ENCODE measurements at places on chromosomes 1 and 21. TPM values are rescaled to one million over a fixed set of nuclear protein-coding genes. Genes with fewer than 3 reads are reported as not detected.

AHCYL1 gene
- 27.8 TPM for total RNA-seq

LRRC38 gene
- not detected for total RNA-seq

GPR89A gene
- total RNA-seq = 39.0 TPM

TMPRSS3 gene
- 4.0 TPM for total RNA-seq

GRCh38 chr1:243582326-243582725, 267.7 kb downstream of the AKT3 start:
- H3K27ac ChIP-seq = no peak overlapping the region
- no peak overlapping the region for H3K4me3 ChIP-seq
- H3K4me1 ChIP-seq = no peaks in the 10 kb centered on the region
- H3K36me3 ChIP-seq = peaks cover 6% of the 10 kb centered on the region

GRCh38 chr1:24321126-24321525, 2.0 kb downstream of the GRHL3 start:
- H3K27me3 ChIP-seq = peaks cover 48% of the 10 kb centered on the region
- DNase-seq = no peak
- no peak overlapping the region for H3K27ac ChIP-seq
- H3K36me3 ChIP-seq = no peaks in the 10 kb centered on the region

DNA sequence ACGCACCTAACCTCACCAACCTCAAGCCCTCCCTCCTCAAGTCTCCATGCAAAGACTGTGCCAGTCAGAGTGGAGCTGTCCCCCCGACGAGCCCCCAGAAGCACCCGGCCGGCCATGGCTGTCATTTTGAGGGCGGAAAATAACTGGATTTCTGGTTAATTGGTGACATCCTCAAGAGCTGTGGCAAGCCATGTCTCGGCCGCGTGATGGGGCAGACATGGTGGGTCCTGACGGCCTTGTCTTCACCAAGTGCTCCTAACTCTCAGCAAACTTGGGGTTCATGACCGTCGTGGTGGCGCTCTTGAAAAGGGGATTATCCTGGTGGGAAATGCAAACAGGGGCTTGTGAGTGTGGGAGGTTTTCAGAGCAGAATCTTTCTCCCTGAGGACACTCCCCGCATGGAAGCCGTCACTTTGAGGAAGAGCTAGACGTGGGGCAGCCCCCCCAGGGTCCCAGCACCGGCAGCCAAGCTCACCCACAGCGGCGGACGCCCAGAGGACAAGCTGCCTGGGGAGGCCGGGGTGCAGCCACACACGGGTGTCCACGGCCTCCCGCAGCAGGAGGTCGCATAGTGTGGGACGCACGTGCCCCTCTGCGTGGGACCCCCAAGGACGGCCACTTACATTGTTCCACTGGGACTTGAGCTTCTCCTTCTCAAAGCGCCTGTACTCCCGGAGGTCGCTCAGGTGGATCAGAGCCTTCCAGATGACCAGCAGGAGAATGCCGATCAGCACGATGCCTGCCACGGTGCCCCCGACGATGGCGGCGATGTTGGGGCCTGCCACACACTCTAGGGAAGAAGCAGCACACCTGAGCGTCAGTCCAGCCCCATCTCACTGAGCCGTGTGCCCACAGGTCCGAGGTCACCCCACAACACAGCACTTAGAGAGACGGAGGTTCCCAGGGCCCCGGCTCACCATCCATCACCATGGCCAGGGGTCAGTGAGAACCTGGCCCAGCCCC, 12.9 kb upstream of the PTTG1IP start:
- H3K36me3 ChIP-seq = peaks cover 50% of the 10 kb centered on the region
- no peaks in the 10 kb centered on the region for H3K27me3 ChIP-seq
- no peak overlapping the region for H3K4me3 ChIP-seq
- H3K4me1 ChIP-seq = peaks cover 1% of the 10 kb centered on the region
- no peak overlapping the region for H3K27ac ChIP-seq

- H3K27me3 ChIP-seq = no peaks in the 10 kb centered on the region
- H3K27ac ChIP-seq = no peak overlapping the region
- peaks cover 4% of the 10 kb centered on the region for H3K4me1 ChIP-seq
Measured at GRCh38 chr1:27856561-27857343, 15.6 kb upstream of the THEMIS2 start.
